Heart right ventricle (tissue), 16 donors: ENCODE measurements at places on chromosomes 4 and X. TPM values are rescaled to one million over a fixed set of nuclear protein-coding genes. Genes with fewer than 3 reads are reported as not detected.

CYSLTR1 gene
- 0.26 TPM for polyA plus RNA-seq

DCAF8L2 gene
- not detected for polyA plus RNA-seq

ATOH1 gene
- polyA plus RNA-seq, result not detected

SLC25A5 gene
- 43.3 TPM for polyA plus RNA-seq

GPR82 gene
- not detected for polyA plus RNA-seq

GPR173 gene
- polyA plus RNA-seq, result 0.95 TPM

GRCh38 chr4:41853973-41854372, 81.3 kb upstream of the TMEM33 start:
- no peak for DNase-seq

DNA sequence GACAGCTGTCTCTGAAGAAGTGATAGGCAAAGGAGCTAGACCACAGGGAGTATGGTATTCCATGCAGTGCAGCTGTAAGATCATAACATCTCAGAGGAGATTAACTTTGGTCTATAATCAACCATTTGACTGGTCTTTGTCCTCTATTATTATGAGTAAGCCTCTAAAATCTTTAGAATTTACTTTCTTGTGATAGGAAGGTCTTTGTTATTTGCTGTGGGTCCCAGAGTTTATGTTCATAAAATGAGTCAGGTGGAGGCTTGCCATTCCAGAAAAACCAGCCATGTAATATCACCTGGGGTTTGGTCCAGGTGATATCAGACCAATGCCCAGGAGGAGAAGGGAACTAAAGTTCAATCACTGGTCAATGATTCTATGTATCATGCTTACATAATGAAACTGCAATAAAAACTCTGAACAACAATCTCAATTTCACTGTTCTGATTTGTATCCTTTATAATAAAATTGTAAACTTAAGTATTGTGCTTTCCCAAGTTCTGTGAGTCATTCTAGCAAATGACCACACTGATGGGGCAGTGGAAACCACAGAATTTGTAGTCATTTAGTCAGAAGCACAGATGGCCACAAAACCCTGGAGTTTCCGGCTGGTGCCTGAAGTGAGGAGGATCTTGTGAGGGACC, 239.6 kb upstream of the TRAM1L1 start:
- DNase-seq, result no peak

DNA sequence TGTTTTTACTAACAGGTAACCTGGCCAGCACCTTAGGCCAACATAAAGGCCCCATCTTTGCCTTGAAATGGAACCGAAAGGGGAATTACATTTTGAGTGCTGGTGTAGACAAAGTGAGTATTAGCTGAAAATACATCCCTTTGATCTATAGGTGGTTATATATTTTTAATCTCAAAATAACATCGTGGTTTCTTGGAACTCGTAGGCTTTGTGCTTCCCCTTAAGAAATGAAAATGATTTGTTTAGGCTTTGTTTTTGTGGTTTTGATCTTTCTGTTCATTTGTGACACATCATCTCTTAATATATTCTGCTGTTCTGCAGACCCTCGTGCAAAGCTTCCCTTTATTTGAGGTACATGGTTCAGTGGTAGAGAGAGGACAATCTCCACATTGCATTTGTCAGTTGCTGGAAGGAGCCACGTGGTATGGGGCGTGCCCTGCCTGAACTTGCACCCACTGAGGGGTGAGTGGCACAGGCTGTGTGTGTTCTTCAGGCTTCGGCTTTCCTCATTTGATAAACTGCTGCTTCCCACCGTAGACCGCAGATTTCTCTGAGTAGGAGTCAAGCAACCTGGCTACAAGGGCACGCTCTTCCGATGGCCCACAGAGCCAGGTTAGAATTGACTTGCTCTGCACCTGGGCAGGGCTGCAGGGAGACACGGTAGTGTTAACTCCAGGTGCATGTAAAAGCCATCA, 72.2 kb downstream of the GPR143 start:
- no peak for DNase-seq

DNA sequence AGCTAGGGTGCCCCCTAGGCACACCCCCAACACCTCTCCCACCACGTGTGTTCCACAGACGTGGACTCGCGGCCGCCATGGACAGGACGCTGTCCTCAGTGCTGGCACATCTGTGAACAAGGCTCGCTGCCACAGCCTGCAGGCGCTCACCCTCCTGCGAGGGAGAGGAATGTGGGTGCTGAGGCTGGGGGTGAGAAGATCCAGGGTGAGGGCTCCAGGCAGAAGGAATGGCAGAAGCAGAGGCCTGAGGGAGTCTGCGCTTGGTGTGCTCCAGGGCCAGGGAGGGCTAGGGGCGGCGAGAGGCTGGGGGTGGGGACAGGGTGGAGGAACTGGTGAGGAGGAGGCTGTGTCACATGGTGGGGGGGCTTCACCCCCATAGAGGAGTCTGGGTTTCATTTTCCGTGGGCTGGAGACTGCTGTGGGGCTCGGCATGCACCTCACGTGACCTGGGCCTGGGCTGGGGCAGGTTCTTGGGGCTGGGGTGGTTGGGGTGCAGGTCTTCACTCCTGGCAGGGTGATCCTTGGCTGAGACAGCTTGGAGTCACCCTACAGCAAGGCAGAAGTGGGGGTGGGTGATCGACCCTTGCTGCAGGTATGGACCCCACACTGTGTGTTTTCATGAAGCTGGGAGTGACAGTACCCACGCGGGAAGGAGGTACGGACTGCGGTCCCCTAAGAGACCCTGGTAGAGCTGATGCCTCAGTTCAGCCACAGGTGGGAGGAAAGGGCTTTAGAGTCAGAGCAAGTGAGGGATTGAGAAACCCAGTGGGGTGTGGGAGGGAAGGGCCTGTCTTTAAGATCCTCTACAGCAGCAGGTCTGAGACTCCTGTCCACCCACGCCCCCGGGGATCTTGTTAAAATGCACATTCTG, 103.7 kb downstream of the PSAPL1 start:
- DNase-seq, result no peak

GRCh38 chr4:138222046-138222445, 20.1 kb downstream of the SLC7A11 start:
- DNase-seq, result no peak
